Breast epithelium (tissue), 4 donors: ENCODE measurements at places on chromosomes 1 and 21.

DNA sequence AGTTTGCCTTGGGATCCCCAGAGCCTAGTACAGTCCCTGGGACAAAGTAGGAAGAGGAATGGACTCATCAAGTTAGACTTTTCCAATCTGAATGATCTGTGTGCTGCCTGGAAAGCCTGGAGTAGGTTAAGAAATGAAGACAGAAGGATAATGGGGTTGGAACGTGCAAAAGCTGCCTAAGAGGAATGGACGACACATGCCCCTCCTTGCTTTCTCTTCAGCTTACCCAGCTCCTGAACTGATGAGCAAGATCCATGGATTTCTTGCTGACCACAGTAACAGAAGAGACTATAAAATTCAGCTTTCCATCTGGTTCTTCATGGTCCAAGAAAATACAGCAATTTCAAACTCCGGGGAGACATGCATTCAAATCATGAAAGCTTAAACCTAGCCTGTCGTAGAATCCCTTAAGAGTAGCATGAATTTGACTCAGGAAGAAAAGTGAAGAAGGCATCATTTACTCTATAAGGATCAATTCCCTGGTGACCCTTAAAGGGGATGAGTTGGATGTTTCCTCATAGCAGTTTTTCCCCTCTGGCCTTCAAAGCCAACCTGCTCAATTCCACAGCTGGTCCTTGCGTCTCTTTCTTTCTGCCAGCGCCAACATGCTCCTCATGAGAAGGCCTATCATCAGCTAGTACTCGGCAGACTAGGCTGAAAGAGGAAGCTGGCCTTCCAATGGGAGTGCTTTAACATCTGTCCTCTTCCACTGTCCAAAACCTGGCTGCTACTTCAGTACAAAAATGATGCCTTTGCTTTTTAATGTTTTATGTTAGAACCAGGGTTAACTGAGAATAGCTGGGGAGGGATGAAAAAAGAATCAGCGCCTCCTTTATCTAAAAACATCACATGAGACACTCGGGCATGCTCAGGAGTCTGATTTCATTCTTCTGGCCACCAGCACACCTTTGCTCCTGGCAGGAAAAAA, 5.7 kb upstream of the PEF1 start:
- no peak for DNase-seq

DNA sequence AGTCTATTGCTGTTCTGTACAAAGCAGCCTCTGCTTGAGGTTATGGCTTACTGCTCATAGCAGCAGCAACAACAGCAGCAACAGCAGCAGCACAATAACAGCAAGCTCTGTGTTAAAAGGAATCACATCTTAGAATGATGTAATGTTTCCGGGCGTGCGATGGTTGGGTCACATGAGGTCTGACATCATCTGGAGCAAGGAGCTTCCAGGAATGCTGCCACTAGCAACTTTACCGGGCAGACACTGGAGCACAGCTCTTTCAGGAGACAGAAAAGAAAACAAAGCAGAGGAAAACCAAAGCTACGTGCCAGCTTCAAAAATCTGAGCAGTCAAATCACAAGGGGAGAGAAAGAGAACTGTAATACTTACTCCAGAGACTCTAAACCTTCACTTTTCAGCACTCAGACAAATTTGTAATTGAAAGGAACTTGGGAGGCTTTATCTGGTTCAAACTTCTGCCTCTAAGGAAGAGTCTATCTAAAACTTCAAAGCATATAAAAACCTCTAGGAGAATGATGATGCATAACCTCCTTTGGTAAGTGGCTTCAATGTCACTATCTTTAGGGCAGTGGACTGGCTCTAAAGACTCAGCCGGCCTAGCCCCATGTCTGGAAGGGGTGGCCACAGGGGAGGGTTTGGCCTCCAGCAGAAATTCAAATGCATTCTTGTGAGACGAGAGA, 28.3 kb upstream of the RAB3GAP2 start:
- DNase-seq, result peak; percentile 51

DNA sequence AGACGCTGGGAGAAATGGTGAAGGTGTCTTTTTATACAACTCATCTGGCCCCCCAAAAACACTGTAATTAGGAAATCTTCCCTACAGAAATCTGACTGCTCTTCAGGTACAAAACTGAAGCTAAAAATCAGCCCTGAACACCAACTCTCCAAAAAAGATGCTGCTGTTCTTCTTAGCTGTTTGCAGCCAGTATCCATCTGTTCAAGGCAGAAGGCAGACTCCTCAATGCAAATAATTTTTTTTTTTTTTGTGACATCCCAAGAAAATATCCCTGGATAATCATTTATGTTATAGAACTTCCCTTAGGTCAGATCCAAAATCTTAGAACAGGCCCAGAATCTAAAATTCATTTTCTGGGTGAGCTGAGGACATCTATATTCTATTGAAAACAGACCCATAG, 36.5 kb downstream of the TRIT1 start:
- no peak for DNase-seq

DNA sequence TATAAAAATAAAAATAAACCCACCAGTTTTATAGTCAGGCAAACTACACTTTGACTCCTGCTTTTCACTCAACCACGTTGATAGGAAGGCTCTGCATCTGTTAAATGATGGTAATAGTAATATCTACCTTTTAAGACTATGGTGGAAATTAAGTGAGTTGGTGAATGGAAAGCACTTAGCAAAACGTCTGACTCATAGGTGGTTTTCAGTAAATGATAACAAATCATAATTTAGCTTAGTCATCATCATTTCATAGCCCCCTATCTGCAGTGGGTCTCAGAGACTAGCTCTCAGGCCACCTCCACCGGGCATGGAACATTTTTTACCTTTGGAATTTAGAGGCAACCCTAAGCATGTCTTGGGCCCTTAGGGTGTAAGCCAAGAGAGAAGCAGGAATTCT, 160.0 kb downstream of the PDE4B start:
- no peak for DNase-seq

DNA sequence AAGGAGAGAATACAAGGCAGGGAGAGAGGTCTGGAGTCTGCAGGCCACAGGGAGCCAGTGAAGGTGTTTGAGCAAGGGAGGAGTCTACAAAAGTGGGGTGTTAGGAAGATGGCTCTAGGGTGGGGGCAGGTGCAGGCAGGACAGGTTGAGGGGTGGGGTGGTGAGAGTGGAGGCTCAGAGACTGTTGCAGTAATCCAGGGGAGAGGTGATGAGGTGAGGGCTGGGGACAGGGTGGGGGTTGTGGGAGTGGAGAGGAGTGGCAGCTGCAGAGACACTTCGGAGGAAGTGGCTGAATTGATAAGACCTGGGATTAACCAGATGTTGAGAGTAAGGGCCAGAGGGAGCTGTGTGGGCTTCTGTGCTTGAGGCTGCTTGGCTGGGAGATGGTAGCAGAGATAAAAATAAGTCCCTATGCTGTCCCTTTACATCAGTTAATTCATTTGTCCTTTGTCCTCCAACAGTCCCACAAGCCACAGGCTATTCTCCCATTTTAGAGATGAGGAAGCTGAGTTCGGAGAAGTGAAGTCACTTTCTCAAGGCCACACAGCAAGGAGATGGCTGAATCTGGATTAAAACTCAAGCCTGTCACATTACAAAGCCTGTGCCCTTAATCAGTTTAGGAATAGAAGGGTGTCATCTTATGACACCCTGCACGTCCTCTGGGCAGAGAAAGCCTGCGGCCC, 54.8 kb upstream of the SYNC start:
- no peak for DNase-seq

DNA sequence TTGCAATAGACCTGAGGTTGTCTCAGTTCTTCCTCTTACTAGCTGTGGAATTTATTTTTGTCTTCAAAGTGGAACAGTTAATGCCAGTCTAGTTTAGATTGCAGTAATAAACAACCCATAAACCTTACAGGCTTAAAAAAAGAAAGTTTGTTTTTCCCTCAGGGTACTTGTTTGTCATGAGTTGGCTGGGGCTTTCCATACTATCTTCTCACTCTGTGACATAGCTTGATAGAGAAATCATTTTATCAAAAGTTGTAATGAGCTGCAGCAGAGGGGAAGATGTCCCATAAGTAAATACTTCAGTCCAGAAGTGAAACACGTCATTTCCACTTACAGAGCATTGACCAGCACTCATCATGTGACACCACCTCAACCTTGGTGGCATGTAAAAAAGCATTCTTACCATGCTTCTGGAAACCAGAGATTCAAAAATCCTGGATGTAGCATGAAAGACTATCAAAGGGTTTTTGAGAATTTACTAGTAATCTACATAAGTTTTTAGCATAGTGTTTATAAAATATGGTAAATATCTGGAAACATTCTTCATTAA, 62.8 kb upstream of the COL11A1 start:
- no peak for DNase-seq

- no peak for DNase-seq
Measured at GRCh38 chr1:54053745-54054437, 483 bp downstream of the TCEANC2 start.

- DNase-seq, result no peak
Measured at GRCh38 chr1:78492386-78492950, 1.7 kb downstream of the PTGFR start.

DNA sequence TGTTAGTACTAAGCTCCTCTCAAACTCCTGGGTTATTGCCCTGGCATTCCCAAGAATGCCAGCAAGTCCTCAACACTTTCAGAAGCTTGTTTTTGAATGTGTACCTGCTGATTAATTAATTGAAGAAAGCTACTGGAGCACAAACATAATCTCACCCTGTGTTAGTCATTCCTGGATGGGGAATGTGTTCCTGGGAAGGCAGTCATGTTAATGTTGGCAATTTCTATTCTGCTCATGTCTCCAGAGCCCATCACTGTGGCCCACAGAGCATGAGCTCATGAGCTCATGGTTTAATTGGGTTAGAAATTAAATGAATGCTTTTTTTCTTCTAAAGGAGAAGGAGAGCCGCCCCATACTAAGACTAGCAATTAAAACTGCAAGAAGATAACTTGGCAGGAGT, 31.9 kb upstream of the KCNA3 start:
- no peak for DNase-seq
